ENCODE measurements at places on chromosomes 5 and 9.

- no peak for DNase-seq
These were observed 489.3 kb downstream of the ANXA1 start for GRCh38 chr9:73640971-73641370.

DNA sequence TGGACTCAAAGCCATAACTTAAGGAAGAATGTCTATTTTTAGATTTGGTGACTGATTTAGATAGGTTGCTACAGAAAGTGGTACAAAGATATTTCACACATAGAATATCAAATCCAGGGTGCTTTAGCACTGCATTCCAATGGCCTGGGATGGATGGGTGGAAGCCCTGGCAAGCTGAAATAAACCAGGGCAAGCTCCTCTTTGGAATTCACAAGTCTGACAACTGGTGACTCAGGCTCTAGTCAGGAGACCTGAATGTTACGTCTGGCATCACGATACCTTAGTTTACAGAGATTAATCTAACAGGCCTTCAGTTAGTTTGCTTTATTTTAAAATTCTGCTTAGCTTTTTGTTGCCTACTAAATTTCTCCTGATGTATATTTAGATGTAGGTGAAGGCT, 144.0 kb downstream of the TMC1 start:
- DNase-seq, result no peak

DNA sequence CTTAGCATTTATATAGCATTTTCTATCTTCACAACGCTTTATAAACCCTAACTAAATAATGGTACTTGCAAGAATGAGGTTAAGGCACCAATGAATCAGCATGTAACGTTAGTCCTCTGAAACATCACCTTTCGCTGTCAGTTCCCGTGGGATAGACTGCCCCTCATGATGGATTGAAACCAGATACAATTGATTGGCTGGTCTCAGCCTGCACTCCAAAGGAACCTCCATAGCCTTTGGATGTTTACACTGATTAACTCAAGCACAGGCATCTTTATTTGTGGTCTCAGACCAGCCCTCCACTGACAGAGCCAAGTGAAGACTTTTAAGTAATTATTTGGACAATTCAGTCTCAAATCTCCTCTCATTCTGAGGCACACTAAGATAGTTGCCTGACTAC, 1339.4 kb upstream of the WWC1 start:
- DNase-seq, result no peak

DNA sequence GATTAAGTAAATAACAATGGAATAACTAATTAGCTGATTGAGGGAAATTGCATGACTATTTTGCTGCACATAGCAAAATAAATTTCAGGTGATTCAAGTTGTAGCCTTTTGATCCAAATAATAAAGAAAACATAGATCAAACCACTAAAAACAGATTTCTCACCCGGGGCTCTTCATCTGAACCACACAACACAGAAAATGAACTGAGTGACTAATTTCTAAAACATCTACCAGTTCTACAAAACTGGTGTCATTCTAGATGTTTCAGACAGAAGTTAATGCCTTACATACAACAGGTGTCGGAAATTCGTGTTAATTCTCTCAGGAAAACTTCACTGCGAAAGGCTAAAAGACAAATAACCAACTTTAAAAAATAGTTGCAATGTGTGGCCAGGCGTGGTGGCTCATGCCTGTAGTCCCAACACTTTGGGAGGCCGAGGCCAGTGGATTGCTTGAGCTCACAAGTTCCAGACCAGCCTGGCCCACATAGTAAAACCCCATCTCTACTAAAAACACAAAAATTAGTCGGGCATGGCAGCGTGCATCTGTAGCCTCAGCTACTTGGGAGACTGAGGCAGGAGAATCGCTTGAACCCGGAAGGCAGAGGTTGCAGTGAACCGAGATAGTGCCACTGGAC, 6.9 kb downstream of the PROP1 start:
- DNase-seq, result peak; percentile 60

DNA sequence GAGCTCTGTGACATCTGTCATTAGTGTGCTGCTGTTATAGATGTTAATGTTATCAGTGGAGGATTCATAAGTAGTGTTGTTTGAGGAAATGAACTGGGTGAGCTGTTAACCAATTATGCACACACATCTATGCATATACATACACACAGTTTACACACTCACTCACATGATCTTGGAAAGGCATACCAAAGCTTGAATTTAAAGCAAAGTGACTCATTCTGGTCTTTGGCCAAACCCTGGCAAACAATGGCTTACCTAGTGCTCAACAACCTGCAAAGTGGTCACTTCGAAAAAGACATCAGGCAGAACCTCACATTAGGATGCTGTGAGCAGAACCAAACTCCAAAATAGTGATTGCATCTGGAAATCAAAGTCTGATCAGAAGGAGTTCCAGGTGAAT, 1037.3 kb upstream of the CDH6 start:
- no peak for DNase-seq

DNA sequence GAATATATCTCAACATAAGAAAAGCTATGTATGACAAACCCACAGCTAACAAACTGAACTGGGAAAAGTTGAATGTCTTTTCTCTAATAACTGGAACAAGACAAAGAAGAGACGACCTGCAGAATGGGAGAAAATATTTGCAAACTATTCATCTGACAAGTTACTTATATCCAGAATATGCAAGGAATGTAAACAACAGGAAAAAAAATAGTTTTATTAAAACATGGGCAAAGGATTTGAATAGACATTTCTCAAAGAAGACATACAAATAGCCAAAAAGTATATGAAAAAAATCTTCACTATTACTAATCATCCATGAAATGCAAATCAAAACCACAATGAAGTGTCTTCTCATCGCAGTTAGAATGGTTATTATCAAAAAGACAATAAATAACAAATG, 181.7 kb upstream of the TLX3 start:
- DNase-seq, result no peak

GRCh38 chr9:127682351-127683136, 24.2 kb upstream of the CFAP157 start:
- no peak for DNase-seq

- no peak for DNase-seq
These were observed 47.2 kb downstream of the CAMK2A start for GRCh38 chr5:150242251-150242894.

GRCh38 chr5:1473746-1474145, 28.5 kb upstream of the SLC6A3 start:
- no peak for DNase-seq

GRCh38 chr5:88847420-88847819, 35.6 kb downstream of the MEF2C start:
- no peak for DNase-seq

- no peak for DNase-seq
These were observed 158.9 kb downstream of the FAM174A start for GRCh38 chr5:100694100-100694499.

- DNase-seq, result no peak
These were observed 91.8 kb downstream of the PDE6A start for GRCh38 chr5:149852641-149853330.

DNA sequence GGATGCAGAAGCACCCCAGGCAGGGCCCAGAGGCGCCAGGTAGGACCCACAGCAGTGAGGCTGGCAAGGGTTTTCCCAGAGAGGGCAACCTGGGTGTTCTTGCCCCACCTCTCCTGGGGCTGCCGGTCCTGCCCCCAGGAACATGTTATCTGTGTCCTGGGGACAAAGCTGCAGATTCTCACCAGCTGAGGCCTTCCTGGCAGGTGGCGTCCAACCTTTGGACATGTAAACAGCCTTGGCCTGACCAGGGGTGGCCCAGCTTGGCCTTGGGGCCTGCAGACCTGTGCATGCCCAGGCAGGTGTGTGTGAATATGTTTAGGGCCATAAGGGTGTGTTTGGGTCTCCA, 101.8 kb upstream of the LARP1 start:
- DNase-seq, result no peak

- no peak for DNase-seq
These were observed 2.7 kb downstream of the KIF3A start for GRCh38 chr5:132734687-132735086.

DNA sequence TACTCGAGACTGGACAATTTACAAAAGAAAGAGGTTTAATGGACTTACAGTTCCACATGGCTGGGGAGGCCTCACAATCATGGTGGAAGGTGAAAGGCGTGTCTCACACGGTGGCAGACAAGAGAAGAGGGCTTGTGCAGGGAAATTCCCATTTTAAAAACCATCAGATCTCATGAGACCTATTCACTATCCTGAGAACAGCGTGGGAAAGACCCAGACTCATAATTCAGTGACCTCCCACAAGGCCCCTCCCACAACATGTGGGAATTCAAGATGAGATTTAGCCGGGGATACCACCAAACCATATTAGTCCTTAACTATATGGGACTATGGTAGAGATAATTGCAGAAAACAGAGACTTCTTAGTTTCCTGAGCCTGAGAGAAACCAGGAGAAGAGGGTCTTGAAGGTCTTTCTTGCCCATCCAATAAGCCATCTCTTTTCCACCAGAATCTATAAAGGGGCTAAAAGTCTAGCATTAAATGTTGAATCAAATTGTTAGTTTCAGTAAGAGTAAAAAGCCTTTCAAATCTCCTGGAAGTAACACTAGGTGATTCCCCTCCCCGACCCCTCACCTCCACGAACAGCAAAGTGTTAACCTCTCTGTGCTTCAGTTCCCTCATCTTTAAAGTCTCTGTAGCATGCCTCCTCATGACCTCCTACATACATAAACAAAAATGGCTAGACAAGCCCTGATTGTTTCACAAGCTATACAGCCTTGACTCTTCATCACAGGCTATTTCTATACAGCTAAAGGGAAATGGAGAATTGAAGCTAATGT, 259.1 kb downstream of the TMEM167A start:
- no peak for DNase-seq

GRCh38 chr9:131421691-131422090, 27.8 kb downstream of the PRRC2B start:
- DNase-seq, result no peak

Data from osteocyte (in vitro differentiated cells).